Tibial artery (tissue), 4 donors: ENCODE measurements at places on chromosomes 6 and 20.
A peak's percentile ranks its signal among the peaks of the same experiment; 100 is the strongest.

GRCh38 chr6:47651505-47651944, 46.9 kb upstream of the ADGRF4 start:
- no peak for DNase-seq

DNA sequence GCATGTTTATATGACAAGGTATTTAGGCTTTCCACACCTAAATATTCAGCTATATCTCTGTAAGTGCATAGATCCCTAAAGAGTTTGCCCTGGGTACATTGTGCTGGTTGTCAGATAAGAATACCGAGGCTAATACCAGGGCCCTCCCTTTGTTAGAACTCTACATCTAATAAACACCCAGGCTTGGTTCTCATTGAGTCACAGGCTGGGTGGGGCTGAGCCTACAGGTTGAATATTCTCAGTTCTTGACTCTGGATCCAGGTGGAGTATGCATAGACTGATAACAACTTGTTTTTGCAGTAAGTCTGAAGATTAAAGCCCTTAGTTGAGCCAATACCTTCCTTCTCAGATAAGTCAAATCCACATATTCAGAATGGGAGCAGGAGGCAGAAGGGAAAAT, 312.2 kb upstream of the FLRT3 start:
- DNase-seq, result no peak

- no peak for DNase-seq
Measured at GRCh38 chr6:125839471-125839870, 48.7 kb downstream of the NCOA7 start.

- no peak for DNase-seq
Measured at GRCh38 chr6:30611856-30612194, 5.2 kb downstream of the PPP1R10 start.

GRCh38 chr20:35698298-35699126, 640 bp downstream of the NFS1 start:
- no peak for DNase-seq

DNA sequence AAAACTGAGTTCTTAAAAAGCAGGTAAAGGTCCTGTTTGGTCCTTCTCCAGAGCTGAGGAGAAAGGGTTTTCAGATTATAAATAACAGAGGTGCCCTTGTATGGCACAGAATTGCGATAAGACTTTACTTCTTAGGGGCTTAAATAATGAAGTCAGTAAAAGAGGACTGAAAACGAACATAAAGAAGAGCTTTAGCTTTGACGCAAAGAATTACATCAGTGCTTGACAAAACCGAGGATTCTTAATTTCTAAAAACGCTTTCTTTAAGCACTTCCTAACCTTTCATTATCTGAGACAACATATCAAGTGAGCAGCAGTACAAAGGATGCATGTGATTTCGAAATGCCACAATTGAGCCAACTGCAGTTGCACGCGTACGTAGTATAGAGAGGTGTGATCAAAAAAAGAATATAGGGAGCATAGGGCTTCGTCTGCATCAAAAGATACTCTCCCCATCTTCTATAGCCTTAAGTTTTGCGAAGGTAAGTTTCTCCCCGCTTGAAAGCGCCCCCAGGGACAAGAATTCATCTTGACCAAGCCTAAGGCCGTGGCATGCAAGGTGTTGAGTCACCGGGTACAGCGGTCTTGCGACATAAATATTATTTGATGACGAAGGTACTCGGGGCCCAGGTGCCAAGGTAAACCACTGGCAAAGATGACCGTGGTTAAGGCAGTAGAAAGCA, 778 bp upstream of the LOC128125822 start:
- DNase-seq, result peak; percentile 72

- DNase-seq, result no peak
Measured at GRCh38 chr6:119493980-119494379, 144.4 kb upstream of the MAN1A1 start.

GRCh38 chr6:117276778-117277316, 11.5 kb downstream of the VGLL2 start:
- DNase-seq, result no peak

GRCh38 chr6:157524735-157525134, 143.7 kb downstream of the ZDHHC14 start:
- DNase-seq, result no peak

DNA sequence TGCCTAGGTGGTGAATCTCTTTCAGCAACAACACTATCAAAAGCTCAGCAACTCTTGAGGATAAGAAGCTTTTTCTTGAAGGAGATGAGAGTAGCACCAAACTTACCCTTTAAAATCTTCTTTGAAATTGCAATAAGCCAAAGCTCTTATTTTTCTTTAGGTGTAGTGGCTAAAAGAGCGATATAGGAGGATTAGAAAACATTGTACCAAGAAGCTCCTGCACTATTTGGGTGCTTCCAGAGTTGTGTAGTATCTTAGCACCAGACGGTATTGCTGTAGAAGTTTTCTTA, 1.2 kb downstream of the FUT9 start:
- no peak for DNase-seq
